ENCODE measurements at places on chromosomes 12 and 14.

DNA sequence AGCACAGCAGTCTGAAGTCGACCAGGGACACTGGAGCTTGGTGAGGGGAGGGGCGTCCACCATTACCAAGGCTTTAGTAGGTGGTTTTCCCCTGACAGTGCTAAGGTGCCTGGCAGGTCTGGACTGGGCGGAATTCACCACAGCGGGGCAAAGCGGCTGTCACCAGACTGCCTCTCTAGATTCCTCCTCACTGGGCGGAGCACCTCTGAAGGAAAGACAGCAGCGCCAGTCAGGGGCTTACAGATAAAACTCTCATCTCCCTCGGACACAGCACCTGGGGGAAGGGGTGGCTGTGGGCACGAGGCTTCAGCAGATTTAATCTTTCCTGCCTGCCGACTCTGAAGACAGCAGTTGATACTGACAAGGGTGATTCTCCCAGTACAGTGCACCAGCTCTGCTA is 39.1 kb downstream of the DDHD1 start:
- no peak for DNase-seq

DNA sequence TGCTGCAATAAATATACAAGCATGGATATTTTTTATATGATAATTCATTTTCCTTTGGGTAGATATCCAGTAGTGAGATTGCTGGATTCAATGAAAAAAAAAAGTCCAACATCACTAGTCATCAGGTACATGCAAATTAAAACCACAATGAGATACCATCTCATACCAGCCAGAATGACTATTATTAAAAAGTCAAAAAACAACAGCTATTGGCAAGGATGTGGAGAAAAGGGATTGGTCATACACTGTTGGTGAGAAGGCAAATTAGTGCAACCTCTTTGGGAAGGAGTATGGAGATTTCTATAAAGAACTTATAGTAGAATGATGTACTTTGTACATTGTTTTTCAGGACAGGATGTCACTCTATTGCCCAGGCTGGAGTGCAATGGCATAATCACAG is 531.2 kb upstream of the MGAT4C start:
- DNase-seq = no peak

GRCh38 chr14:51251486-51251885 is 11.4 kb downstream of the TMX1 start:
- DNase-seq = no peak

- no peak for DNase-seq
Observed at GRCh38 chr12:82659343-82660207, 27.1 kb upstream of the TMTC2 start.

- no peak for DNase-seq
Observed at GRCh38 chr12:15691388-15691787, 97.8 kb downstream of the EPS8 start.

DNA sequence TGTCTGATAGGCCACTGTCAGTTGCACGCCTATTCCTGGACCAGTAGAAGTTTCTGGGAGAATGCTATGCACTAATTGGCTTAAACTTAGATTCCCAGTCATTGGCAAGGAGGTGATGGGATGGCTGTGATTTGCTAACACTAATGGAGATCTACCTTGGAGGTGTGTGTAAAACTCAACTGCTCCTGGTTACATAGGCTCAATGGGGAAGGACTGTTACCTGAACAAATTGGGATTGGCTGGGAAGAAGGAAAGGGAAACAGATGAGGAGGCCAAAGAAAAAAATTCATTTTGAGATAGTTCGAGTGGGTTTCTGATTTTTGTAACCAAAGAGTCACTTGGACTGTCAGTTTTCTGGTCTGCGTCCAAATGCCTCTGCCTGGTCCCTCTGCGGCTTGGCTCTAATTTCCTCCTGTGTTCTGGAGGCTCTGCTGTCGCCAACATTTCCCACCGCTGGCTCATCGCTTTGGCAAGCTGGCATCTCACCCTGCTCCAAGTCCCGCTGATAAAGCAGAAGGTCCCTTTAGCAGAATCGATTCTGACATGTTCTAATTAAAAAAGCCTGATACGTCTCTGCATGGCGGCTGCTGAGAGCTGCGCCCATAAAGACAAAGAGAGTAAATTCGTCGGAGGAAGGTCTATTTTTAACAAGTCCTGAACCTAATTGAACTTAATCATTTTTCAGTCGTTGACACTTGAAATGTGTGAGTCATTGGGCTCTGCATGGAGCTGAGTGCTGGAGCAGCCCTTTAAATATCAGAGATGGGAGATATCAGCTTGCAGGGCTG is 2.0 kb upstream of the CCDC63 start:
- DNase-seq = no peak

- no peak for DNase-seq
Observed at GRCh38 chr12:104669851-104670337, 213.1 kb downstream of the CHST11 start.

DNA sequence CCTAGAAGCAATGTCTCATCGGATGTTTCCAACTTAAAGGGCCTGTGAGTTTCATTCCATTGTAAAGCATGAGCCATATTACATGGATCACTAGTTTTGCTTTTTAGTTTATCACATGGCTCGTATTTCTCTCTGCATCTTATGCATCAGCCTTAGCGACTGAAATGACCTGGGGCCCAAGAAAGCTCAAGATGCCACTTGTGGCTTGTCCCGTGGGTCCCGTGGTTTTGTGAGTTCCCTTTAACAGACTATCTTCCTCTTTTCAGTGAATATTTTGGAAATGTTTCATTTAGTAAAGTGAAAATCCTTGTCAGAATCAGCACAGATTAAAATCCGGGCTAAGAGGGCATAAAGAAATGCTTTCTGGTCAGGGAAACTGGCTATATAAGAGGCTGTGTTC is 86.2 kb upstream of the PPM1H start:
- no peak for DNase-seq

DNA sequence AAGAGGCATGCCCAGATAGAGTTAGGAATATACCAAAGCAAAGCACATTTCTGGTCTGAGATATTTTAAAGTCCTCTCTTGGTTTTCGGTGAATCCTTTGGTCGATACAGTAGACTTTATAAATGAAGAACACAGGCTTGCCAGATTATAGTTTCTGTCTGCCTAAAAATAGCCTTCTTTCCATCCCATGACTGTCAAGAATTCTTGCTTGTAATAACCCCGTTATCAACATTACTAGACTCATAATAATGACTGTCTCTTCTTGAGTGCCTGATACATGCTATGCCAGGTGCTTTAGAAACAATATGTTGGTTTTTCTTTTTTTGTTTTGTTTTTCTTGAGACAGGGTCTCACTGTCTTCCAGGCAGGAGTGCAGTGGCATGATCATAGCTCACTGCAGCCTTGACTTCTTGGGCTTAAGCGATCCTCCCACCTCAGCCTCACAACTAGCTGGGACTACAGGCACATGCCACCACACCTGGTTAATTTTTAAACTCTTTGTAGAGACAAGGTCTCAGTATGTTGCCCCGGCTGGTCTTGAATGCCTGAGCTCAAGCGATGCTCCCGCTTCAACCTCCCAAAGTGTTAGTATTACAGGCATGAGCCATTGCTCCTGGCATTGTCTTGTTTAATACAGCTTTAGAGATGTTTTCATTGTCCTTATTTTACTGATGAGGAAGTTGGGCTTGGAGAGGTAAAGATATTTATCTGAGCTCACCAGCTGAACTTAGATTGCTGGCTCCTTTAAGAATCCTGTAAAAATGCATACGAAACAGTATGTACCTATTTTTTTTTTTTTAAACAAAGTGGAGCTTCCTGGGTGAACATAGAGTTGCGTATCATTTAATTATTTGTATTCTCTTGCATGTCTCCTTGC is 30.4 kb downstream of the CHST11 start:
- DNase-seq = no peak

DNA sequence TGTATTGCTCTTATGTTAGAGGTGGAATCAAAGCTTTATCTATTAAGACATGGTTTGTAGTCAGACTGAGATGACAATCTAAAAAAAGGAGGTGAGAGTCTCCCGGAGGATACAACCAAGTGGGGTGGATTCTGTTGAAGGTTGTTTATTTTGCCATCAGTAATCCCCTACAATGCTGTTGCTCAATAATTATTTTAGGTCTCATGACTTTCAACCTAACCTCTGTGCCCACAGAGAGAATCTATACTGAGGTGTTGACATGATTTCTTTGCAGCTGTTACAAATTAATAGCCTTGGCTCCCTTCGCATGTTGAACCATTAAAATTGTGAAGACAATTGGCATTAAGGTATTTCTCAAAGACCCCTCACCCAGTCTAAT is 28.7 kb upstream of the FOS start:
- DNase-seq = no peak

GRCh38 chr14:45068396-45068795 is 15.5 kb upstream of the PRPF39 start:
- DNase-seq = no peak

- DNase-seq = no peak
Observed at GRCh38 chr14:61627612-61628011, 67.7 kb upstream of the HIF1A start.

DNA sequence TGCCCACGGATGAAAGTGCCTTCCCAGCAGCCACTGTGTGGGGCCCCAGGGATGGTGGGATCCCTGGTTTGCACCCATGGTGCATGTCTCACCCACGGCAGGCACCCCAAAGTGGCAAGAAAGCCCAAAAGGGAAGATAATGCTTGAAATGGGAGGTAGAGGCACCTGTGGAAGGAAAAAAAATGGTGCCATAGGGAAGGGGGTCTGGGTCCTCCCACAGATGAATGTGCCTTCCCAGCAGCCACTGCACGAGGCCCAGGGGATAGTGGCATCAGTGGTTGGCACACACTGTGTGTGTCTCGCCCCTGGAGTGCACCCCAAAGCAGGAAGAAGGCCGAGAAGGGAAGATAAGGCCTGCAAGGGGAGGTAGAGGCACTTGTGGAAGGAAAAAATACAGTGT is 264.2 kb downstream of the ALG10 start:
- no peak for DNase-seq

- DNase-seq = no peak
Observed at GRCh38 chr12:108248011-108248410, 91.1 kb downstream of the CMKLR1 start.

- DNase-seq = no peak
Observed at GRCh38 chr12:124544983-124545382, 22.4 kb downstream of the NCOR2 start.

GRCh38 chr14:50826681-50827080 is 4.3 kb downstream of the NIN start:
- DNase-seq = no peak

DNA sequence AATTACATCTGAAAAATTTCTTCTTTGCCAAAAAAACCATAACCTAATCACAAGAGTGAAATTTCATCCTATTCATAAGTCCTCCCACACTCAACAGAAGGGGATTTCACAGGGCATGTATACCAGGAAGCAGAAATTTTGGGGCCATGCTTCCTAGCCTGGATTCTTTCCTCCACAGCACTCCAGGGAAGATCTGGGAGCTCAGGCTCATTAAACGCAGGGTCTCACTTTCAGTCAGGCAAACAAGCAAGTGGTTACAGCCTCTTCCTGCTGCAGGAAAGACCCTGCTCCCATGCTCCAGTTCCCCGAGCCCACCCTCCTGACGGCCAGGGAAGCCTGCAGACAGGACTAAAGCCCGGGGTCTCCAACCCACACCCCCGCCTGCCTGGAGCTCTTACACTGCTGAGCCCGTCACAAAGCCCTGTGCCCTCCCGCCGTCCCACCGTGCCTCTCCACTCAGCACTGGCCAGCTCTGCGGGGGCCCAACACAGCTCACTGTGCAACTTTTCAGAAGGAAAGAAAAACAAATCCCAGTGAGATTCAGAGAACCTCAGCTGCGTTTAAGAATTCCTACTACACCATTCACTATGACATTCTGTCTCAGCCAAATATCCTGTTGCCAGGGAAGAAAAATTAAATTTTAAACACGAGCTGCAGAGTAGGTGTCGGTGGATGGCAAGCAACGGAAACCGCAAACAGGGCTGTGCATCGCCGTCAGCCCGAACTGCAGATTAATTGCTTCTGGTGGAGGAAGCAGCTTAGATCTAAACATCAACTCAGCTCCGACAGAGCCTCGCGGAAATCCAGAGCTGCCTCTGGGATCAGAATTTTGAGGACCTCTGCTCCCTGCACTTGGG is 106.7 kb upstream of the SFSWAP start:
- peak; percentile 19 for DNase-seq

- DNase-seq = no peak
Observed at GRCh38 chr14:83461521-83461920, 1927.9 kb upstream of the SEL1L start.

GRCh38 chr12:94010307-94010706 is 138.1 kb upstream of the PLXNC1 start:
- no peak for DNase-seq

- no peak for DNase-seq
Observed at GRCh38 chr12:26058308-26058707, 66.5 kb downstream of the BHLHE41 start.

DNA sequence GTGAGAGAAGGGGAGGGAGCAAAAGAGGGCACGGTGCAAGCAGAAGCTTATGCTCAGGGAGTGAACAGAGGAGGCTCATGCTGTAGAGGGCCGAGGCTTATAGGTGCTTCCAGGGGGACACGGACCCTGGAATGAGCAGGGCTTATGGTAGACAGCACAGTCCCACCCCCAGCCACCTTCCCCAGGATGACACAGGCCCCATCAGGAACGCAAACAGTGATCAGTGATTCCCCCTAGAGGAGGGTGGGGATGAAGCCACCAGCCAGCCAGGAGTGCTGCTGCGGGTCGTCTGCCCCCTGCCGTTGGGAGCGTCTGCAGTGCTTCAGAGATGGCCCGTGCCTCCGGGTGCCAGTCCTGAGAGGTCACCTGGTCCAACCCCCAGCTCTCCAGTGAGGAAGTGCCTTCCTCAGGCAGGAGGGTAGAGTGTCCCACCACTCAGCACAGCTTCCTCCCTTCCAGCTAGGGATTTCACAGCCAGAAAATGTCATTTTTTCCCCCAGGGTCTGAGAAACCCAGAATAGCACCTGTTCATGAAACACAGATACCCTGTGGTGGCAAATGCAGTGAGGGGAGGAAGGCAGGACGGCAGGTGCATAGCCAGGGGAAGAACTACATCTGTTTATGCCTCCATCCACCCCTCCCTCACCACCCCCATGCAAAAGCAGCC is 60.7 kb downstream of the SLC6A12 start:
- no peak for DNase-seq

DNA sequence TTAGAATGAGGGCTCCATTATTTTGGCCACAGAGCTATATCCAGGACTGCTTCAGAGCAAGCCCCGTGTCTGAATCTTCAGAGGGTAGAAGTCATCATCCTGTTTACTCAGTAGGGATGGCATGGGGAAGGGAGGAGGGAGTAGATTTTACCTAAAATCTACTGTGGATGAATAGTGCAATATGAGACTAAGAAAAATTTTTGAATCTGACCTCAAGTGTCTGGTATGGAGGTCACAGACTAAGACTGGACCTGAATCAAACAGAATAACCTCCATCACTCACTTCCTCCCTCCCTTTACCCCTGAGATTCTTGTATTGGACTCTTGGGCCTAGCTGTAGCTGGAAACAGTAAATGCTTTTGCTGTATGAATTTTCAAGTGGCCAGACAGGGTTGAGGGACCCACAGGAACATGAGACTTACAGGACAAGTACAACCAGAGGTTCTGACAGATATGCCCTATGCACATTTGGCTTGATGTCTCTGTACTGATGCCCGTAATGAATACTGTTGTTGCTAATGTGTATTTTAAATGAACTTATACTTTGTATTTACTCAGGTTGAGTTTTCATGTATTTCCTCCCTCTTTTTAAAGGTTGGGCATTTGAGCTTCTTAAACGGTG is 78.5 kb downstream of the CCDC91 start:
- no peak for DNase-seq
